ENCODE measurements at places on chromosomes 3 and 15. TPM values are rescaled to one million over a fixed set of nuclear protein-coding genes. Genes with fewer than 3 reads are reported as not detected.
A peak's percentile ranks its signal among the peaks of the same experiment; 100 is the strongest.

- DNase-seq: peak; percentile 77
These were observed 15.2 kb downstream of the NRROS start for GRCh38 chr3:196654735-196655090.

SLC38A3 gene
- not detected for total RNA-seq

COL8A1 gene
- total RNA-seq: 324 TPM

- no peak for DNase-seq
These were observed 40.3 kb upstream of the ZCWPW2 start for GRCh38 chr3:28308196-28308595.

EFHB gene
- under 0.01 TPM for total RNA-seq

DNA sequence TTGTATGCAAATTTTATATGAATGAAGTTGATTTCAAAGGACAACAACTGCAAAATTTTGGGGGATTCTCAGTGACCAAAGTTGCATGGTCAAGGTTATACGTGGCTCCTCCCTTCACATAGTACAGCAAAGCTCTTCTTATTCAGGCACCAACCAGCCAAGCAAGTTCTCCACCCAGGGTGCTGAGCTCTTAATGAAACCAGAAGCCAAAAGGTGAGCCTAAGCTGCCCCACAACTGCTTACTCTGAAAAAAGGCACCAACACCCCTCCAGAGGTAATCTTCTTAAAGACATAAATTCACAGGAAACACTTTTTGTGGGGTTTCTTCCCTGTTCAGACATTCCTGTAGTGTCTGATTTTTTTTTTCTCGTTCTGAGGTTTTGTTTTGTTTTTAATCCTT is 106.1 kb upstream of the GMNC start:
- DNase-seq: no peak

PLA2G4D gene
- total RNA-seq: not detected

GRCh38 chr15:69478259-69478781 is 25.7 kb downstream of the RPLP1 start:
- DNase-seq: peak; percentile 60

DNA sequence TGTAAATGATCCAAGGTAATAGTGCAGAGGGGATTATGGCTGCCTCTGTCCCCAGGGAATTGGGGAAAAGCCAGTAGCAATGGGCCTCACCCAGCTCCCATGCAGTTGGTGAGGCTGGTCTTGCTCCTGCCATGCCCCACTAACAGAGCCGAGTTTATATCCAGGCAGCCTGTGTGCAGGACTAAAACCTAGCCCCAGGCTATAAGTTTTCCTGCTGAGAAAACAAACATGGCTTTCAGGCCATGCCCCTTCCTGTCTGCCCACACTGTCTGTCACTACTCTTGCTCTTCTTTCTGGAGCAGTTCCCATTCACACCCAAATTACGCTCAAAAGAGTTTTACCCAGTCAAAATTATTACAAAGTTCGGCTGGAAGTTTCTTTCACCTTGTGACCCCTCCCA is 73.5 kb upstream of the SPATA16 start:
- DNase-seq: no peak

TEX55 gene
- not detected for total RNA-seq

- DNase-seq: no peak
These were observed 344.7 kb upstream of the TPRG1 start for GRCh38 chr3:188827103-188827502.

Data from fibroblast of villous mesenchyme (primary cell).